GM12891 (cell line): ENCODE measurements at places on chromosomes 6 and 20.

GRCh38 chr20:21360705-21361104, 36.6 kb downstream of the NKX2-4 start:
- DNase-seq, result no peak

DNA sequence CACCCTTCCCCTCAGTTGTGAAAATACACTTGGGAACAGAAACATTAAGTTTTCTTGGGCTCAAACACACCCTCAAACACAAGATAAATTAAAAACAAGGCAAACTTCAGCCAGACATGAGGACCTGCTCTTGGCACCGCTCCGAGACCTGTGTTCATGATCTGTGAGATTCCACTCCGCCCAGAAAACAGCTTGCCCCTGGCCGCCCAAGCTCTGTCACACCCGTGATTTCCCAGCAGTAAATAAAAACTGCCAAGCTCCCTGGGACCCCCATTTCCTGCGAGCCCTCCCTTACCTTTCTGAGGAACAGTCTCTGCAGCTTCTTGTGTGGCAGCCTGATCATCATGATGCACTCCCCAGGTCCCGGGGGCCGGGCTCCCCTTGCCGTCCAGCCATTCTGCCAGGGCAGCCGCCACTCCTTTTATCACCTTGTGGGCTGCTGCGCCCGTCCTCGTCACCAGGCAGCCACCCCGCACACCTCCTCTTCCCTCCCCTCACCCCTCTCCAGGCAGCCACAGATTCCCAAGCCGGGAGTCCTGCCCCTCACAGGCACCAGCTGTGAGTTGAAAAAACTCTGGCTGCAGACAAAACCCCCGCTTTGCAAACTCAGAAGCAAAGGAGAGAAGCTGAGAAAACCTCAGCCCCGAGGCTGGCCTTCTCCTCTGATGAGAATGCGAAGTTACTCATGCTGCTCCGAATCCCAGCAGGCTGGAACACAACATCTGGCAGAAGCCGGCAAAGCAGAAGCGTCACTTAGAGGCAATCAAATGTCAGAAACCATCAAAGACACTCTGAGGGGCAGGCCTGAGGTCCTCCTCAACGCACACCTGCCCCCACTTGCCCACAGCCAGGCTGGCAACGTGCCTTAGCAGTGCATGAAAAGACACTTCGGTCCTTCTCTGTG, 130.4 kb upstream of the RPS6KA2 start:
- DNase-seq, result no peak

DNA sequence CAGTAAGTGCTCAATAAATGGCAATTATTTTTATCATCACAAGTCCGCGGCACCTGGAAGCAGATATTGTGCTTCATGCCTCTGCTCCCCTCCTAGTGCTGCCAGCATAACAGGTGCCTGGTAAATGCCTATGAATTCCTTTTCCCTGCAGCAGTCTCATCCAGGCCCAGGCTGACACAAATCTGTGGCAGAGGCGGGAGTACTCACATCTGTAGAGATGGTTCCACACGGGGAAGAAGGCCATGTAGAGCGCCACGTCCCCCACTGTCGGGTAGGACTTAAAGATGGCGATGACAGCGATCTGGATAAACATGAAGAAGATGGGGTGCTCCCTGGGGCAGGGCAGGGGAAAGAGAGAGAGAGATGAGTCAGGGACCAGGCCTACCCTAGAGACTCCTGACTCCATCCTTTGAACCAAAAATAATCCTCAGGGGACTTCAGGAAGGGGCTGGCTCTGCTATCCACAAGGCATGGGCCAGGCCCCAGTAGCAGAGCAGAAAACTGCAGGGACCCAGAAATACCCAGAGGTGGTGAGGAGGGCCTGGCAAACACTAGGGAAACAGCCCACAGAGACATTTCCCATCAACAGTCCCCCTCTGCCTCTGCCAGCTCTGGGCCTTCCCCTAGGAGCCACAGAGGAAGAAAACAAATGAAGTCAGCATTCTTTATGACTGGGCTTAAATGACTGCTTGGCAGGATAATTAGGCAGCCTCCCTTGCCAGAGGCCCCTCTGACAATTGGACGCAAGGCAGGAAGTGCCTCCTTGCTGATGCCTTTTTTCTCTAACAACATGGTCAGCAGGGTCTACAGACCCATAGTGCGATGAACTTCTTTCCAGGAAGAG, 23.0 kb downstream of the MAP1LC3A start:
- DNase-seq, result no peak

DNA sequence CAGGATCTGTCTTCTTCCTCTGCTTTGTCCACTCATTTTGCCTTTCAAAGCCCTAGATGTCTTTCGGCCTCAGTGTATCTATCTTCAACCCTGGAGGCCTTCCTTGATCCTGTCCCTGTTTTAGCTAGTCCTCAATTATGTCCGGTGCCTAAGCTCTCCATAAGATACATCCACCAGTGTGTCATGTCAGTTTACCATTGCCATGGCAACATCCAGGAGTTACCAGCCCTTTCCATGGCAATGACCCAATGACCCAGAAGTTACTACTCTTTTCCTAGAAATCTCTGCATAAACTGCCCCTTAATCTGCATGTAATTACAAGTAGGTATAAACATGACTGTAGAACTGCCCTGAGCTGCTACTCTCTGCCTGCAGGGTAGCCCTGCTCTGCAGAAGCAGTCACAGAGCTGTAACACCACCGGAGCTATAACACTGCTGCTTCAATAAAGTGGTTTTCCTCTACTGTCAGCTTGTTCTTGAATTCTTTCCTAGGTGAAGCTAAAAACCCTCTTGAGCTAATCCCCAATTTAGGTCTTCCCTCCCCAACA, 712.1 kb upstream of the AGPAT4 start:
- DNase-seq, result no peak

DNA sequence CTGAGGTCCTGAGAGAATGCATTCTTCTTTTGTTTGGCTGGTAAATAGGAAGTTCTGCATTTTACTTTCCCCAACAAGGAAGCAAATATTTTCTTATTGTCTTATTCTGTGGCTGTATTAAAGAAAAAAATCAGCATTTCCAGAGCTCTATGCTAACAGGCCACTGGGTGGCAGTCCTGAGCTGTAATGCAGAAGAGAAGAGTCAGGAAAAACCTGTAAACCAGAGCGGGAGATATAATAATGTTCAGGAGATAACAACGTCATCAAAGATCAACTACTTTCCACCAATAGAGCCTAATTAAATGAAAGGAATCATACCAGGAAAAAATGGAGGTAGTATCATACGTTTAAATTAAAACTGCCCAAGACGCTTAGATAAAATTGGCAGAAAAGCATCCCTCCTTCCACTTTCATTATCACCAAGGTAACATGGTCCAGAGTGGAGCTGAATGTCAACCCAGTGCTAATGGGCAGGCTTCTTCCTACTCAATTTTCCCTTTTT, 55.6 kb upstream of the CARMIL1 start:
- no peak for DNase-seq

- no peak for DNase-seq
These were observed 1082.4 kb upstream of the MAP3K7 start for GRCh38 chr6:91669154-91669870.
